ENCODE measurements at places on chromosomes 16 and 17. TPM values are rescaled to one million over a fixed set of nuclear protein-coding genes. Genes with fewer than 3 reads are reported as not detected.

Gene NOS2
- total RNA-seq: 0.15 TPM

Gene NUDT21
- total RNA-seq: 126 TPM

Gene HOXB1
- total RNA-seq: not detected

Gene SPATA22
- total RNA-seq: not detected

Gene FZD2
- 26.6 TPM for total RNA-seq

Gene NLRC5
- 4.5 TPM for total RNA-seq
